Hypothalamus (tissue), 51 donors: ENCODE measurements at places on chromosomes 7 and 10.

DNA sequence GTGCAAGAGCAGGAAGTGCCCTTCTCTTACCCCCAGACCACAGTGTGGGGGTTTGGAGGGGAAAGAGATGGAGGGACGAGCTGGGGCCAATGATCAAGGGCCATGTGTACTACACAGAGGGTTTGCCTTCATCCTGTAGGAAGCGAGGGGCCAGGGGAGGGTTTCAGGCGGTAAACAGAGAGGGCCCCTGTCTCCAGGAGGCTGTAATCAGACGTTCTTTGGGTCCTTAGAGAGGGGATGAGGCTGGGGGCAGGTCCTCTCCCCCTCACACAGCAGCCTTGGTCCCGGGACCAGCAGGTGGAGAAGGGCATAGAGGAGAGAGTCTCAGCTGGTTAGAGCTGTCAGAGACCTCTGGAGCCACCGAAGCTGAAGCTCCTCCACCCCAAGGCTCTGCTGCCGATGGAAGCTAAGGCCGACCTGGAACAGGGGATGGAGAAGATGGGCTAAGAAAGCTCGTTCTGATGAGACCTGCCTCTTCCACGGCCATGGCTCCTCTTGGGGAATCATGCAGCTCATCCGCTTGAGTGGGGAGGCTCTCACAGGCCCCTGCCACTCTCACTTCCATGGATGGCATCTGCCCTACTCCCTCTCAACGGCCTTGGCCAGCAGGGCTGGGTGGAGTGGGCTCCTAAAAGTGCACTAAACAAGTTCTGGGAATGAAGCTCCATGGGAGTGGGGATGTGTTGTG is 3.5 kb downstream of the LOXL4 start:
- no peak for DNase-seq

DNA sequence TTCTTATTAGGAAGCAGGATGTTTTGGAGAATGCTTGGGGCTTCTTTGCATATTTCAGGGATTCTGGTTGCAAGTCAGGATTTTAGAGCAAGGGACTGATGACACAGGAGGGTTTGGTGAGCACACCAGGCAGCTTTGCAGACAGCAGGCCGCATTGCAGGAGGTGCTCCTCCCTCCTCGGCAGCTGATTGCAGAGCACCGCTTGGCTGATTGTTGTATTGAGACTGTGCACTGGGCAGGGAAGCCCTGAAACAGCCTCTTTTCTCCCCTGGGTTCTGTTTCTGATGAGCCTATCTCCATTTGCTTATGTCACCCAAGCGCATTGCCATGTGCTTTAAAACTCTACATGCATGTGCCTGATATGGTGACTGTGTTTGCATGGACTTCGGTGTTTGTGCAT is 769.6 kb downstream of the GRID1 start:
- no peak for DNase-seq

GRCh38 chr7:36262309-36263094 is 109.4 kb downstream of the EEPD1 start:
- no peak for DNase-seq

DNA sequence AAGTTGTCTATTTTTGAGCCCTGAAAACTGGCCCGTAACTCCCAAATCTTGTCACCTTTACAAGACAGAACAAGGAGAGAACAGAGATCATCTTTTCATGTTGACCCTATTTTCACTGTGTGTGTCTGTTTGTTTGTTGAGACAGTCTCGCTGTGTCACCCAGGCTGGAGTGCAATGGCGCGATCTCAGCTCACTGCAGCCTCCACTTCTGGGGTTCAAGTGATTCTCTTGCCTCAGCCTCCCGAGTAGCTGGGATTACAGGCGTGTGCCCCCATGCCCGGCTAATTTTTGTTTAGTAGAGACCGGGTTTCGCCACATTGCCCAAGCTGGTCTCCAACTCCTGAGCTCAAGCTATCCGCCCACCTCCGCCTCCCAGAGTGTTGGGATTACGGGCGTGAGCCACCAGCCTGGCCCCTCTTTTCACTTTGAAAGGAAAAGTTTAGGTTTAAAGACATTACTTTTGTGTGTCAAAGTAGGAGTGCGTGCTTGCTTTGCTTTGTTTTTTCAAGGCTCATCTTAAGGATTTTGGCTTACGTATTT is 32.1 kb downstream of the FOXK1 start:
- DNase-seq, result no peak

DNA sequence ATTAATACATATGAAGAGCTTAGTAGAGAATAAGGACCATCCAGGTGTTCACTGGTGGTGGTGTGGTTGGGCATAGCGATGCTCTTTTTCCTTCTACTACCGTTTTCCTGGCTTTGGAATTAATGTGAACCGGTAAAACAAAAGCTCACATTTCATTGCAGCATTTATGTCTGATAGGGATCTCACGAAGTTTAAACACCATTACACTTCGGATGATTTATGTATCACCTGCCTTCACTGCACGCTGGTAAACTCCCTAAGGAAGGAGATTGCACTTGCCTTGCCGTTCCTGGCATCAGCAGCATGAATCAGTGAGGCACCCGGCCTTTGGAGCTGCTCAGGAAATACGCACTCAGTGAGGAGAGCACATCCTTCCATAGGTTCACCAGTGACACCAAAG is 47.5 kb downstream of the WIPF3 start:
- DNase-seq, result no peak

DNA sequence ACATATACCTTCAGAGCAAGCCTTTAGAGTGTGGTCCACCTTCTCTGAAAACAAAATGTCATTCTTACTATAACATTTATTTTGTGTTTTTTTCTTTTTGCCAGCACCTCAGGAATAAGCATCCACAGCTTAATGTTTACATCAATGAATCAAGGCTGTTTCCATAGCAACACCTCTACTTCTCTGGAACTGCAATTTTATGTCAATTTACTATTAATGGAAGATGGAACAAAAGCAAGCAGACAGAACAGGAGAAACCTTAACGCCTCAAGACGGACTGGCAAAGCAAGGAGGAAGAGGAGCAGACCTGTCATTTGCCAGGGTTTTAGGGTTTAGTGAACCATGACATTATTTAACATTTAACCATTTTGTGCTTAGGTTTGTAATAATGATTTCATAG is 63.1 kb downstream of the PRR15 start:
- DNase-seq, result no peak

GRCh38 chr7:117665368-117665767 is 185.5 kb downstream of the CFTR start:
- no peak for DNase-seq

DNA sequence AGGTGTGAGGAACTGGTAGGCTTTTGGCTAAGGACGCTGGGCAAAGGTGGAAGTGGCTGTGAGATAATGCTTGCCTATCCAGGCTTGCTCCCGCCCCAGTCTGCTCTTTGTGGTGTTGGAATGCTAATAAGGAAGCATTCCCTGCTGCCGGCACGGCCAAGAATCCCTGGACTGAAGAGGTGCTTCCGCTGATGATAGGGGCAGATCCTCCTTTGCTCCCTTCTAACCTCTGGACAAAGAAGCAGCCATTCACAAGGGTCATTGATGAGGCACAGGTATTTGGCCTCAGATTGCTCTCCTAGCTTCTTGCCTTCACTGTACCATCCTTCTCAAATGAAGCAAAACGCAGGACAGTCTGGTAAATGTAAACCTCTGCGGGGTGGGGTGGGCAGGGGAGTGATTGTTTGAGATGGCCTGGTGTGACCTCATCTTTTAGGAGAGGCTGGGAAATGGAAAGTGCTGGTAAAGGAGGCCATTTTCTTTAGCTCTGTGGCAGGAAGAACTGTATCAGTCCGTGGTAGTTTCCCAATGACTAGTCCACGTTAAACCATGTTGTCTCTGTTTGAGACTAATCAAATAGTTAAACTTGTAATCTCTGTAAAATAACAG is 1.7 kb downstream of the PGAM1 start:
- DNase-seq, result no peak

DNA sequence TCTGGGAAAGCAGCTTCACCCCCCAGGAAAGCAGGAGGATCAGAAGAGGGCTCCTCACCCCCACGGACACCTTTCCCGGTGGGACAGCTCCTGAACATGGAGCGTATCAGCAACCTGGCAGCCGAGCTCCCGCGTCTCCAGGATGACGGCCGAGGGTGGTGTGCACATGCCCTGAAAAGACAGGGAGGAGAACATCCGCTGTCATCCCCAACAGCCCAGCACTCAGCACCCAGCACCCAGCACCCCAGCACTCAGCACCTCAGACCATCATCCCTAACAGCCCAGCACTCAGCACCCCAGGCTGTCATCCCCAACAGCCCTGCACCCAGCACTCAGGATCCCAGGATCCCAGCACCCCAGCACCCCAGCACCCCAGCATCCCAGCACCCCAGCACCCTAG is 3.9 kb upstream of the CFAP46 start:
- DNase-seq, result no peak

GRCh38 chr10:118802126-118802793 is 47.5 kb upstream of the CACUL1 start:
- DNase-seq, result no peak

GRCh38 chr7:127988751-127989150 is 42.5 kb downstream of the LRRC4 start:
- DNase-seq, result no peak

GRCh38 chr10:74337330-74338016 is 186.5 kb downstream of the ADK start:
- no peak for DNase-seq

DNA sequence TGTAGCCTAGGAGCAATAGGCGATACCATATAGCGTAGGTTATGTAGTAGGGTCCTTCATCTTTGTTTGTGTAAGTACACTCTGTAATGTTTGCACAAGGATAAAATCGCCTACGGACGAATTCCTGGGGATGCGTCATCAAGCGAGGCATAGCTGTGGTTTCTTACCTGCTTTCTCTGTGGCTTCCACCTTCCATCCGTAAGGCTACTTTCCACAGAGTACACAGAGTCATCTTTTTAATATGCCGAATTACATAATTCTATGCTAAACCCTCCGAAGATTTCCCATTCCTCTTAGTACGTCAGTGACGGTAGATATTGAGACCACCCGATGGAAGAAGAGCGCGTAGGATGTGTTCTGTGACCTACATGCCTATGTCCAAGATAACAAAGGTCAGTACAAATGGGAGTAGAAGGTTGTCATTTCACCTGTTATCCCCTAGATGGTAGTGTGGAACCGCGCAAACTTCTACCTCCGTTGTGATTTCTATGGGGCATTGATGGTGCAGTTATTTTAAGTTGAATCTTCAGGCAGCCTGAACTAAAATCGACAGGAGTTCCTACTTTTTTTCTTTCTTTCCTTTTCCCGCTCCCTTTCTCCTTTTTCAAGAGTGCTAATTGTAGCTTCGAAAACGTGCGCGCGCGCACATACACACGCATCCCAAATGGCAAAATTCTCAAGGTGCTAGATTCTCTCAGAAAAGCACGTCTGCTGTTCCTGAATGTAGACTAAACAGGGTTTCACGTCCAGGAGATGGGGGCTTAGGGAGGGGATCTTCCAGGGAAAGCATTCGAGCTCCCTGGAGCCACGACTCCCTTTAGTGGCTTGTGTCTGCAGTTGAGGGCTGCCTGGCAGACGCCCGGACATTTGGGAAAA is 111.7 kb upstream of the MBL2 start:
- DNase-seq, result peak; percentile 3

DNA sequence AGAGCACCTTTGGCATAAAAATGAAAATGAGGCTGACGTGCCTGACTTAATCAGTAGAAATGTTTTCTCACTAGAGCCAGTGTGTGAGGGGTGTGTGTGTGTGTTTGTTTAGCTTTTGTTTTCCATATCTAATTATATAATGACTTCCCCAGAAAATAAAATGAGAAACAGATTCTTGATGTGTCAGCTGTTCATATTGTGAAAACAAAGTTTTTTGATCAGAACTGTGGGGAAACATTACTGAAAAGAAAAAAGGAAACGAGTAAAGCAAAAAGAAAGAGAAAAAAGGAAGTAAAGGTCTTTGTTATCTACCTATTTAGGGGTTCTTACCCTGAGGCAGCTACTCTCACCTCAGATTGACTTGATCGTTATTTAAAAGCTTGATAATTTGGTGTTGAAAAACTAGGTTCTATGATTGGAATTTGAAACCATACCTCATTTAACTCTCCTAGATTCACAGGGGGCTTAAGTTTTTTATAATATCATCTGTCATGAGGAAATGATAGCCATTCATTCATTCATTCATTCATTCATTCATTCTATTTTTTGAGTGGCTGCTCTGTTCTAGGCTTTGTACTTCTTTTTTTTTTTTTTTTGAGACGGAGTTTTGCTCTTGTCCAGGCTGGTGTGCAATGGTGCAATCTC is 58.0 kb downstream of the CREM start:
- no peak for DNase-seq

DNA sequence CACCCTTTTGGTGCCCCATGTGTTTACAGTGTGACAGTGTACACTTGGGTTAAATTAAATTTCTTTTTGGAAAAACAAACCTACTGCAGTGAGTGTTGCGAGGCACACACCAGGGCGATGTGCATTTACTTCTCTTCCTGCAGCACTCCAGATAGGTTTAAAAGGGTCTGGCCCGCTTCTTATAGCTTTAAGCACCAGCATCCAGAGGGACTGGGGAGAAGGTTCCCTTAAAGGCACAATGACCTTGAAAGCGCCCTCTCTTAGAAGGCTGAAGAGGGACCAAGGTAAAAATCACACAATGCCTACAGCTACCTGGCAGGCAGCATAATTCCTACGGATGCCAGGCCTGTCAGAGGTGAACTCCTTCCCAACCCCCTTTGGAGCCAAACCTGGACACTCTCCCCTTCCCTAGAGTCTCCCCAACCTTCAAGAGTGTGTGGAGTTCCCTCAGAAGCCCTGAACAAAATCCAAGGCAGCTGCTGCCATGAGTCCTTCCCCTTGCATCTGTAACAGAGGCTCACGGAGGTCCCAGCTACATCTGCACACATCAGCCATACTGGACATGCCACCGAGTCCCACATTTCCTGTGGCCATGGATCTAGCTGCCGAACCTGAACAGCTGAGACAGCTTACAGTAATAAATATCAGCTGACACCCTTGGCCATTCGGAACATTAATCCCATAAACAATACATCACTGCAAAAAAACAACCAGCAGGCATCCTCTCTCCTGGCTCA is 33.2 kb downstream of the TRIM8 start:
- no peak for DNase-seq

DNA sequence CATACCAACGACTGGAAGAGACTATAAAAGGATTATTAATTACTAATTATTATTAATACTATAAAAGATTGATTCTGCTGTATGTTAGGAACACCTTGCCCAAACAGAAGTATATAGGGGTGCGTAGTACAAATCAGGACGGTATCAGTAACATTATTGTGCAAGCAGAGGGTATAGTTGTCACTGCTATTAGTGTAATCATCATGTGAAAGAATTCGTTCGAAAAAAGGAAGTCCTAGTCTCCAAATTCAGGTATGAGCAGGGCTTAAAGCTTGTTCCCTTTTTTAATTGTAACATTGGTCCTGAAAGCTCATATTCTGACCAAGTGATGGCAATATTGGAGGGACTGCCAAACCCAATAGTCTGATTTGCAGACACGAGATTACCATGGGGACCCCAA is 81.8 kb downstream of the THSD7A start:
- no peak for DNase-seq

DNA sequence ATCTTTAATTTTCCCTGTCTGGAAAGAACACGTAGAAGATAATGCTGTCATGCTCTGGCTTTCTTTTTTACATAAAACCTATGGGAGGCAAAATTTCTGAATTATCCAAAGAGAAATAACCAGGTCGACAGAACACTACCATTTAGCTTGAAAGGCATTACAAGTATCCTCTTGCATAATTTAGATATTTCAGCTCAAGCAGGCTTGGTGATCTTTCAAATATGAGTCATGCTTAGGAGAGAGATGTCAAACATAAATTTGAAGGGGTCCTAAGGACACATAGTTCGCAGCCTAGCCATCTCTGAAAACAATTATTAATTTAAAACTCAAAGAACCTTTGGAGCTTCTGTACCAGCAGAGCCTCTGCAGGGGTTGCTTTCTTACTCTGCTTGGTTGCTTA is 100.9 kb downstream of the FAS start:
- no peak for DNase-seq
